T-helper 17 cell (primary cell): ENCODE measurements at places on chromosomes 1 and 21.

GRCh38 chr1:160308451-160309184 lies 23.7 kb upstream of the PEX19 start:
- DNase-seq, result no peak

DNA sequence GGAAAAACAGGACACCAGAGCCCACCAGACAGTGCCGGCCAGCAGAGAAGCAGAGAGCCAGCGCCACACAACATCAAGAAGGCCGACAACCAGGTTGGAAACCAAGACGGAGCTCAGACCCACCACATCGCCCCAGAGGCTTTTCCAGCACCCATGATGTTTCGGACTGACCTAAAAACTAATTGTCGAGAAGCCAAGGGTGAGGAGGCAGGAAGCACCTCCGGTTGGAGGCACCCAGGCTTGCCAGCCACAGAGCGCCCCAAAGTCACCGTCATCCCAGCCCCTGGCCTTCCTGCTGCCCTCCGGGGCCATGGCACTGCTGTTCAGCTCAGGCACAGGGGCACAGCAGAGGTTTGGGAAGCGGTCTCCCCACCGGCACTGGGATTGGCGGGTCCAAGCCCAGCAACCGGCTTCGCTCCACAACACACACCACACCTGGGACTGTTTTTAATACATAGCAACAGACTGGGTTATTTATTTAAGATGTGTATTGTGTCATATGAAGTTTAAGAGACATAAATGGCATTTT lies 67.2 kb downstream of the SLC37A1 start:
- no peak for DNase-seq

DNA sequence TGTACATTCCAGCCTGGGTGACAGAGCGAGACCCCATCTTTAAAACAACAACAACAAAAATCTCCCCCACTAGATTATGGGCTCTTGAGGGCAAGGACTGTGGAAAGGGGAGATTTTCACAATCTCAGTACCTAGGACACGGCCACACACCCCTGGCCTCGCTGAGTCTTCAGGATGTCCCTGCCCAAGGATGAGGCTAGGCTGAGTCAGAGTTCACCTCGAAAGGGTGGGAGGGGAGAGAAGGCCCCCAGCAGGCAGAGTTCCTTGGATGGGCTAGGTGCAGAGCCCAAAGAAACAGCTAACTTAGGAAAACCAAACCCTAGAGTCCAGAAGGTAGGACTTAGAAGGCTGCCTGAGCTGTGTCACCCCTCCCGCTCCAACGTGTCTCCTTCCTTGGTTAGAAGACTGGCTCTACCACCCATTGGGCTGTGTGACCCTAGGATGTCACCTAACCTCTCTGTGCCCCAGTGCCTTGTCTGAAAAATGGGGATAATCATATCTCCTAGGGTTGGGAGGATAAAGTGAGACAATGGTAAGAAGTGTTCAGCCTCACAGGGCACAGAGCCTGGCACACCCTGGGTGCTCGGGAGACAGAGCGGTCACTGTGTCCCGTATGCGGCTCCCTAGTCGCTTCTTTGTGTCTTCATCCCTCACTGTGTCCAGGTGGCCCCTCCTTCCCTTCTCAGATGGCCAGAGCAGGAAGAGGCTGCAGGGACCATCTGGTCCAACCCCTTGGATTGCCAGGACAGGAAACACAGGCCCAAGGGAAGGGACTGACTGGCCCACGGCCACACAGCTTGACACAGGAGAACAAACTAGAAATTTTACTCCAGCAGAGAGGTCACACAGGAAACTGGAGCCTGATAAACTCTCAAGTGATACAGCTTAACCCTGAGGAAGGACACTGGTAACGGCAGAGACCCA lies 11.2 kb downstream of the TRIM62 start:
- no peak for DNase-seq

GRCh38 chr21:26147535-26147934 lies 23.0 kb downstream of the APP start:
- DNase-seq, result no peak

DNA sequence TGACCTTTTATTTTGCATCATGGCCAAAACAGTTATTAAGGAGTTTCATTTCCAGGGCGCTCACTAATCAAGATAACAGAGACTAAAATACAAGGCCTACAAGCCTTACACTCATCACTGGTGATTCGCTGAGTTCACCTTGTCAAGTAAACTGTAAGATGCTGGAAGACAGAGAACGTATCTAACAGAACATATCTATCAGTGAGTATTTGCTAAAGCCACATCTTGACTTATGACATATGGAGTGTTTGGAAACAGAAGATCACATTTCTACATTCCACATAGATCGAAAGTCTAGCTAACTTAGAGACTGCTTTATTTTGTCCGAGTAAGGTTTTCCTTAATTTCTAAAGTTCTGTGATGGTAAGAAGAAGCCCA lies 506.5 kb downstream of the SMYD3 start:
- no peak for DNase-seq

GRCh38 chr1:192303029-192303428 lies 13.8 kb upstream of the RGS21 start:
- no peak for DNase-seq

GRCh38 chr1:244316986-244317655 lies 134.6 kb downstream of the ADSS2 start:
- DNase-seq, result no peak
